ENCODE measurements at places on chromosomes 1 and 21.
A peak's percentile ranks its signal among the peaks of the same experiment; 100 is the strongest.

DNA sequence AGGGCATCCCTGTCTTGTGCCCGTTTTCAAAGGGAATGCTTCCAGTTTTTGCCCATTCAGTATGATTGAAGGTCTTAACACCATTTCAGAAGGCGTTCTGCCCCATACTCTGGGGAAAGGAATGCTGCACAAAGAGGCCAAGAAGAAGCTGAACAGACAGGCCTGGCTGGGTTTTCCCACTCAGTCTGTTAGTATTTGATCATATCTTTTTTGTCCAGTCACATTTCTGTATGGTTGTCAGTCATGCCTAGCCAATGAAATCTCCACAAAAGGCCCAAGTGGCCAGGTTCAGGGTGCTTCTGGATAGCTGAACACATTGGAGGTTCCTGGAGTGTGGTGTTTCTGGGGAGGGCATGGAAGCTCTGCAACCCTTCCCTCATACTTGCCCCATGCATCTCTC is 72.1 kb downstream of the NEK7 start:
- DNase-seq: no peak

- DNase-seq: peak; percentile 66
These were observed 45.7 kb downstream of the ACOT7 start for GRCh38 chr1:6347641-6348487.

GRCh38 chr1:24049733-24050132 is 62.2 kb downstream of the MYOM3 start:
- no peak for DNase-seq

DNA sequence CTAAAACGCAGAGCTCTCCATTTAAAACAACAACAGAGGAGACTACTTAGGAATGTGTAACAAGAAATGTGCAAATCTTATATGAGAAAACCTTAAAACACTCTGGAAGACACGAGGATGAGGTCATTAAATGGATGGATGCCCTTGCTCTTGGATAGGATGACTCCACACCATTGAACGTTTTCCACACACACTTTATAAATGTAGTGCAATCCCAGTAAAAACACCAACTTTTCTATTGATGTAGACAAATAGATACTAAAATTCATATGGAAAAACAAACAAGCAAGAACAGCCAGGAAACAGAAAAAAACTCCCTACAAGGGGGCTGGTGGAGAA is 18.4 kb upstream of the COL6A1 start:
- no peak for DNase-seq

- no peak for DNase-seq
These were observed 17.5 kb downstream of the TRMT1L start for GRCh38 chr1:185139246-185139645.

- peak; percentile 70 for DNase-seq
These were observed 72.1 kb downstream of the SKI start for GRCh38 chr1:2300004-2300771.

- no peak for DNase-seq
These were observed 6.5 kb upstream of the PDXK start for GRCh38 chr21:43712268-43712942.

DNA sequence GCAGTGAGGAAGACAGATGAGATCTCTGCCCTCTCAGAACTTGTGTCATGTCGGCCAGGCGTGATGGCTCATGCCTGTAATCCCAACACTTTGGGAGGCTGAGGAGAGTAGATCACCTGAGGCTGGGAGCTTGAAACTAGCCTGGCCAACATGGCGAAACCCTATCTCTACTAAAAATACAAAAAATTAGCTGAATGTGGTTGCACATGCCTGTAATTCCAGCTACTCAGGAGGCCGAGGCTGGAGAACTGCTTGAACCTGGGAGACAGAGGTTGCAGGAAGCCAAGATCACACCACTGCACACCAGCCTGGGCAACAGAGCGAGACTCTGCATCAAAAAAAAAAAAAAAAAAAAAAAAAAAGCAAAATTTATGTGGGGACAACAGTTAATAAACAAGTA is 40.9 kb upstream of the RALGPS2 start:
- no peak for DNase-seq

DNA sequence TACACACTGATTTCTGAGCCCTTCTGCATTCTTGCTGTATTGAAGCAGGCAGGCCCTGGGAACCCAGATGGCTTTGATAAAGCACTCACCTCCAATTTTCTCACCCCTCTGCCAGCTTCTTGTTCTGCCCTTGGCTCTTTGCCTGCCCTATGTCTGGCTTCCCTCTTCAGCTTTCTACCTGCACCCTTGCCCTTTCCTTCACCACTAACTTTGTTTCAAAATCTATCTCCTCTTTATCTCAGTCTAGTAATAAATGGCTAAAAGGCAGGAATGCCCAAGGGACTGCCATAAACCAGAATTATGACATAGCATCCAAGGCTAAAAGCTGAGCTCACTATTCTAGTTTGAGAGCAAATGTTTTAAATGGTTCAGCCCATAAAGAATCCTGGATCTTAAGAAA is 178.7 kb downstream of the TNR start:
- DNase-seq: no peak

All from activated CD4-positive, alpha-beta T cell treated with anti-CD3 and anti-CD28 coated beads, Interleukin-2, amount 50 U/mL, for 4 hours (primary cell).